ENCODE measurements at places on chromosomes 5 and 9. TPM values are rescaled to one million over a fixed set of nuclear protein-coding genes. Genes with fewer than 3 reads are reported as not detected.

C9orf57 gene
- polyA plus RNA-seq: not detected

DRD1 gene
- 0.06 TPM for polyA plus RNA-seq

MED10 gene
- polyA plus RNA-seq: 52.7 TPM

CTNND2 gene
- 1.9 TPM for polyA plus RNA-seq

ZSWIM6 gene
- 25.1 TPM for polyA plus RNA-seq

CARD9 gene
- 1.2 TPM for polyA plus RNA-seq

ACER2 gene
- 2.5 TPM for polyA plus RNA-seq

- DNase-seq: no peak
Observed at GRCh38 chr5:28397502-28397941, 1359.1 kb upstream of the CDH9 start.

- no peak for DNase-seq
Observed at GRCh38 chr9:112072721-112073638, 102.1 kb downstream of the SUSD1 start.

GRCh38 chr5:53607886-53608285 is 47.4 kb downstream of the NDUFS4 start:
- no peak for DNase-seq

DNA sequence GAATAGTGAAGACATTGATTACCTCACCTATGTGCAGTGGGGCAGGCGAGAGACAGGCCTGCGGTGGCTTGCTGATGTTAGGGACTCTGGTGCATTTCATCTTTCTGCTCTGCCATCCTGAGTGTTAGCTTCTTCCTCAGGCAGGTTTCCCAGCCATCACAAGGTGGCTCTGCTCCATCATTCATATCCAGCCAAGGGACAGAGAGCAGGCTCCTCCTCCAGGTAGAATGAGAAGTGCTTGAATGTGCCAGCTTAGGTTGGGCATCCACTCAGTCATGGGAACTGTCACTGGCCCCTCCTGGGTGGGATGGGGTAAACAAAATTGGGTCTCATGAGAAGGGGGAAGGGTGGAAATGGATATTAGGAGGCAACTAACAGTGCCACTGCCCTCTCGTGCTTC is 24.8 kb downstream of the GPR107 start:
- DNase-seq: no peak

GRCh38 chr5:133405275-133406034 is 206.9 kb downstream of the FSTL4 start:
- DNase-seq: no peak

GRCh38 chr9:70083429-70083828 is 39.8 kb downstream of the MAMDC2 start:
- DNase-seq: no peak

DNA sequence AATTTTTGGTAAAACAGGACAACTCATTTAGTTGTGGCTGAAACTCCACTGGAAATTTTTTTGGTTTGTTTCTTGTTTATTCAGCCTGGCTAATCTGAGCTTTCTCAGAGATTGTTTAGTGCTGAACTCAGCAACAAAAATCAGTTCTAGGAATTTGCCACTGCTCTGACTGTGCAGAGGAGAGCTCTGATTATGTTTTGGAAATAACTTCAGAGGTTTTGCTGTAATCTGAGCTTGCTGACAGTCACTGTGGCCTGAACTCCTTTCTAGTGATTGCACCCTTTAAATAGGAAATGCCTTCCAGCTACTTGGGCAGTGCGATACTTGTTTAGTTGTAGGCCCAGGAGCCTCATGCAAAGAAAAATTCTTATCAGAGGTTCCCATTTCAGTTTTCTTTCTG is 60.2 kb downstream of the OSTF1 start:
- peak; percentile 68 for DNase-seq

DNA sequence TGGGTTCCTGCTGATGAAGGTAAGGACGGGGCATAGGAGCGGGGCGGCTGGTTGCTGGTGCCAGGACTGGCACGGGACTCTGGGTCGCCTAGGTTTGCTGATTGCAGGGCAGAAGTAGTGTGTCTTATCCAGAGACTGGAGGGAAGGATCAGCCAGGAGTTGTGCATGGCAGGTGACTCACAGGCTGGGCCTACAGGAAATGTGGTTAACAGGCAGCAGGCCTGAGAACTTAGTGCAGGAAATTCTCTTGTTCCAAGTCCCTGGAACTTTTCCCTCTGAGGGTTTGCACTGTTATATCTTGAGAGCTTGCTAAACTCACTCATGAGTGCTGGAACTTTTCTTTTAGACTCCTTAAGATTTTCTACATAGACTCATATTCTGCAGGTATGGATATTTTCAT is 95.1 kb downstream of the ANXA2R start:
- no peak for DNase-seq

GRCh38 chr5:149865746-149866145 is 78.8 kb downstream of the PDE6A start:
- DNase-seq: no peak

DNA sequence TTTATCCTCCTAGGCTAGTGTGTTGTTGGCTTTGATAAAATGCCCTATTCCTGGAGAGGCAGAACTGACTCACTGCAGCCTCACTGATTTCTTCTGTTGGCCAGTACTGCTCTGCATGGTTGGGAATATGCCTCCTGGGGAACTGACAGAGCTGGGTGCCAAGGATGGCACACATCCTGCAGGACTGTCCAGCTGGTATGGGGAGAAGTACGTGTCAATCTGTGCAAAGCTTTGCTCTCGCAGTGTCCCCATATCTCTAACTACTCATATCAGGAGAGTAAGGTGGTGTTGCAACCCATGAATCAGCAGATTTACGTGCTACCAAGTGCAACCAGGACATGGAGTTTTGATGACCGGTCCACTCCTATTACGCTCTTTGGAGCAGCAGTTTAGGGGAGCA is 74.7 kb downstream of the TEK start:
- no peak for DNase-seq

DNA sequence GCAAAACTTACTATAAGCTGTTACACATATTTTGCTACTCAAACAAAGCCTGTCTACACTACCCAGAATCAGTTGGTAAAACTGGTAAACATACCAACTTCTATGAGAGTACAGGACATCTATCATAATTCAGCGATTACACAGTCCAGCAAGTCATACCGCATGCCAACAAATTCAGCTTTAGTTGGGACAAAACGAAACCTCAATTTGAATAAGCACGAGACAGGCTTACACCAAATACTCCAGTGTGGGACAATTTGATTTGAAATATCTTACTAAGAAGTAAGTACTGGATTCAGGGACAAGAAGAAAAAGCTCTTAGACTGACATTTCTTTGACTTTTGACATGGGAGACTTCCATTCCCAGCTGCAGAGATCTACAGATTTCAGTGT is 2.0 kb downstream of the NRG2 start:
- DNase-seq: no peak

DNA sequence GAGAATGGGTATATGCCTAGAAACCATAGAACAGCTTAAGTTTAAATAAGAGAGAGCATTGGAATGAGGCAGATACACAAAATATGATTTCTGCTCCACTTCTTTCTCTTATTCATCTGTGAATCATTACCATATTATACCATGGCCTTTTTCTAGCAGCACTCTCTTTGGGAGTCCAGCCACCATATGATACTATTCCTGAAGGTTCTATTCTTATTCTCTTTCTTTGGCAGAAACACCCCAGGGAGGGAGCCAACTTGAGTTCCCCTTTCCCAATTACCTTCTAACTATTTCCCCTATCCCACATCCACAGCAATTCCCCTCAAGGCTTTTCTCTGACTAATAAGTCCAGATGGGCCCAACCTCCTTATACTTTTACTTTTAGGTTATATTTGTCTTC is 55.9 kb downstream of the NDUFAF2 start:
- no peak for DNase-seq

GRCh38 chr5:5581080-5581479 is 158.6 kb downstream of the ICE1 start:
- no peak for DNase-seq

GRCh38 chr9:27528886-27529315 is 713 bp downstream of the MOB3B start:
- peak; percentile 61 for DNase-seq

- no peak for DNase-seq
Observed at GRCh38 chr5:36435516-36435915, 133.8 kb upstream of the RANBP3L start.

Measured in right lung (tissue), 10 donors.